Gastroesophageal sphincter (tissue), 4 donors: ENCODE measurements at places on chromosomes 4 and X. TPM values are rescaled to one million over a fixed set of nuclear protein-coding genes. Genes with fewer than 3 reads are reported as not detected.

- ATAC-seq, result no peak
Measured at GRCh38 chrX:88903989-88904718, 157.1 kb downstream of the CPXCR1 start.

DNA sequence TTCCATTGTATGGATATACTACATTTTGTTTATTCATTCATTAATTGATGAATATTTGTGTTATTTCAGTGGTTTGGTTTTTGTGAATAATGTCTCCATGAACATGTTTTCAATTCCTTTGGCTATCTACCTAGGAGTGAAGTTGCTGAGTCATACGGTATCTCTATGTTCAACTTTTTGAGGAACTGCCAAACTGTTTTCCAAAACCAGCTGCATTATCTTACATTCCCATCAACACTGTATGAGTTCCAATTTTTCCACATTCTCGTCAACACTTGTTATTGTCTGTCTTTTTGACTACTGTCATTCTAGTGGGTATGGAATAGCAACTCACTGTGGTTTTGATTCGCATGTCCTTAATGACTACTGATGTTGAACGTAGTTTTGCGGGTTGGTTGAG, 388.6 kb upstream of the MAGEB2 start:
- ATAC-seq, result no peak

PDE6B gene
- 0.81 TPM for total RNA-seq

GRCh38 chrX:101237041-101237440, 17.5 kb downstream of the DRP2 start:
- ATAC-seq, result no peak

- no peak for ATAC-seq
Measured at GRCh38 chrX:747176-747575, 116.6 kb downstream of the SHOX start.

- no peak for ATAC-seq
Measured at GRCh38 chrX:17919896-17920446, 58.9 kb upstream of the RAI2 start.

- ATAC-seq, result no peak
Measured at GRCh38 chrX:55484948-55485347, 4.7 kb downstream of the USP51 start.

DNA sequence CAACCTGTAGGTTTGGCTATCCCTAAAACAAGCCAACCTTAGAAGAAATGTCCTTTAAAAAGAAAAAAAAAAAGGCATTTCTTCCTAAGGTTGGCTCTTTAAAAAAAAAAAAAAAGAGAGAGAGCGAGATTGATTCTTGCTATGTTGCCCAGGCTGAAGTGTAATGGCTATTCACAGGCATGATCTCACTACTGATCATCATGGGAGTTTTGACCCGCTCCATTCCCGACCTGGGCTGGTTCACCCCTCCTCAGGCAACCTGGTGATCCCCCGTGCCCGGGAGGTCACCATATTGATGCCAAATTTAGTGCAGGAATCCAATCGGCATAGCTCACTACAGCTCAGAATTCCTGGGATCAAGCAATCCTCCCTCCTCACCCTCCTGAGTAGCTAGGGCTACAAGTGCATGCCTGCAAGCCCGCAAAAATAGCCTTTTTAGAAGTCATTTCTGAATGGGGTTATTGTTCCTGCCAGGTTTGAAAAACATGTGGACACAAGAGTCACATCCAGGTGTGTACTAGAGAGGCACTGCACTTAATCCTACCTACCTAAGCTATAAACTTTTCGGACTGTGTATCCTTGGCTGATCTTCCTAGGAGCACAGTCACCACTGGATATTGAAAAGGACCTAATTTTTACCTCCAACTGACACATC, 61.4 kb upstream of the ZCCHC13 start:
- ATAC-seq, result peak; percentile 57

DNA sequence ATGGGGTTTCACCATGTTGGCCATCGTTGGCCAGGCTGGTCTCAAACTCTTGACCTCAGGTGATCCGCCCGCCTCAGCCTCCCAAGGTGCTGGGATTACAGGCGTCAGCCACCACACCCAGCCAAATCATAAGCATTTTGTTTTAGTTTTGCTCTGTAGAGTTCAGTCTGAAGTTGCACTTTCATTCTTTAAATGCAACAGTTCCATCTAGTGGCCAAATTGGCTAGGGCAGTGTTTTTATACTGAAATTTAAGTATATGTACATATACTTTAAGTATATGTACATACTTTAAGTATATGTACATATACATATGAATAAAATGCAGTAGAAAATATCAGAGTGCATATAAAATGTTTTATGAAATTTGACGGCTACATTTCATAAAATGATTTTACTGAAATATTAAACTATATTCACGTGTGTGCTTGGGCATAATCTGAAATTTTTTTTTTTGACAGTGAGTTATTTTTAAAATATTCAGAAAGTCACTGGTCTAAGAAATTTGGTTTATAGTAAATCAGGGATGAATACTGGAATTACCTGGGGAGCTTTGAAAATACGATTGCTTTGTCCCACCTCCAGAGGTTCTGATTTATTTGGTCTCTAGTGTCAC, 145.5 kb downstream of the NWD2 start:
- no peak for ATAC-seq

DNA sequence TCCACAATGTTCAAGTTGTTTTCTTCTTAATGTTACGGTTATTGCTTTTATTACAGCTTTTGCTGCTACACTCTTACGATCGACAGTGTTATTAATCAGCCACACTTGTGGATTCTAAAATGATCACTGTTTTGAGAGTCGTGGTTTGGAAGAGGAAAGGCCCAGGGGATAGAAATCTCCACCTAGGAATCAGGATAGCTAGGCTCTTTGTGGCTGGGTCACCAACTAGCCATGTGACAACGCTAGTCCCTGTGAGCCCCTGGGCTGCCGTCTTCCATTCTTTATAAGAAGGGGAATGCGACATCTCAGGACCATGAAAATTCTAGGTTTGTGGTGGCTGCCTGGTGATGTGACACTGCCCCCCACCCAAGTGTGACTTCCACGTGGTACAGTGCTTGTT, 380 bp downstream of the SLC34A2 start:
- no peak for ATAC-seq

DNA sequence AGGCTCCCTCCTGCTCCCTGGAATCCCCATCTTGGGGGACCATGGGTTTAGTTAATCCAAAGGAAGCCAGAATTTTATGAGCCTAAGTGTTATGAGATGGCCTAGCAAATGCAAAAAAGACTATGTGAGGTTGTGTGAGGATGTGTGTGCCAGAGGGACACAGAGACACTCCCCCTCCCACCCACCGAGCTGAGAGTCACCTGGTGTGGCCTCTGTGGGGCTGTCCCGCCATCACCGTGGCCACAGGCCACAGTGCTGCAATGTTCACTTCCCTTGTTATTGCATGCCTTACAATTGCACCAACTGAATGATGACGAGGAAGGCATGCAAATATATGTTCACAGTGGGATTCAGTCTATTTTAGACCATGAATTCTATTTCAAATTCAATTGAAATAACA, 601 bp upstream of the FGFBP2 start:
- ATAC-seq, result no peak

SOX3 gene
- not detected for total RNA-seq

XAGE1A gene
- not detected for total RNA-seq

DNA sequence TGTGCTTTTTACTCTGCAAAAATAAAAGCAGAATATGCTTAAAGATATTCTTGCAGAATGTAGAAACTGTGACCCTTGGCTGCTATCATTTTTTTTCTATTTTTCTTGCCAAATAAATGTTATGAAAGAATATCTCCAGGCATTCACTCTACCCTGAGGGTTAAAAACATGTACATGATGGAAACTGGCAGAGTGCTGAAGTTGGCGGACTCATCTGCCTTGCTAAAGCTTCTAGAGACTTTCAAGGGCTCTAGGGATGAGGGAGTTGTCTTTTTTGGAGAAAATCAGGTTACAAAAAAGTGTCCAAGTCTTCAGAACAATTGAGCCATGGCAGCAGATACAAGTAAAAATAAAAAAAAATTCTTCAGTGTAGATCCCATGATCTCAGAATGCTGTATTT, 40.5 kb upstream of the NRK start:
- no peak for ATAC-seq

- peak; percentile 82 for ATAC-seq
Measured at GRCh38 chrX:16838202-16839066, 31.7 kb downstream of the RBBP7 start.

DNA sequence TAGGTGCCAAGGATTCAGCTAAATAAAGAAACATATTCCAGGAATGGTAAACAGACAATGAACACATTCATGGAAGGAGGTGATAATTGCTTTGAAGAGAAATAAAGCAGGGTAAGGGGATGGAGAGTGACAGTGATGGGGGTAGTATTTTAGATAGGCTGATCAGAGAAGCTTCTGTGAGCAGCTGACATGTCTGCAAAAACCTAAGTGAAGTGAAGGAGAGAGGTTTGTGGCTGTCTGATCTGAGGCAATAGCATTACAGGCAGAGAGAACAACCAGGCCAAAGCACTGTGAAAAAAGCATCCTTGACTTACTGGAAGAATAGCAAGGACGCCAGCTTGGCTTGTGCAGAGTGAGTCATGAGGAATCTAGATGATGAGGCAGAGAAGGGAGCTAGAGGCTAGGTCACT, 271.9 kb upstream of the GATB start:
- ATAC-seq, result peak; percentile 83

DNA sequence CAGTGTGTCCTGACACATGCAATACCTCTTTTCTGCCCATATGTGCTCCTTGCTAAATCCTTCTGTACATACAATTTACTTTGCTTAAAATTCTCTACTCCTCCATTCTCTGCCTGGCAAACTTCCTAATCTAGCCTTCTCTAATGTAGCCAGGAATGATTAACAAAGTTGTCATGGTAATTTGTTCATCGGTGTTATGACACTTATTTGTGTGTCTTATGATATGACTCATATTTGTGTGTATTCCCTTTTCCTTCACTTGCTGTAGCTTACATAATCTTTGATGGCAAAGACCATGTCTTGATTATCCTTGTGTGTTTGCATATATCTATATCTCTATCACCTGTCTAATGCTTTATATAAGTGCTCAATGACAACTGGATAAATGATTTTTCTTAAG, 133.3 kb downstream of the COL25A1 start:
- no peak for ATAC-seq

HHIP gene
- total RNA-seq, result not detected

CYBB gene
- total RNA-seq, result 4.0 TPM

GRCh38 chr4:4474476-4474875, 67.4 kb downstream of the STX18 start:
- no peak for ATAC-seq

DNA sequence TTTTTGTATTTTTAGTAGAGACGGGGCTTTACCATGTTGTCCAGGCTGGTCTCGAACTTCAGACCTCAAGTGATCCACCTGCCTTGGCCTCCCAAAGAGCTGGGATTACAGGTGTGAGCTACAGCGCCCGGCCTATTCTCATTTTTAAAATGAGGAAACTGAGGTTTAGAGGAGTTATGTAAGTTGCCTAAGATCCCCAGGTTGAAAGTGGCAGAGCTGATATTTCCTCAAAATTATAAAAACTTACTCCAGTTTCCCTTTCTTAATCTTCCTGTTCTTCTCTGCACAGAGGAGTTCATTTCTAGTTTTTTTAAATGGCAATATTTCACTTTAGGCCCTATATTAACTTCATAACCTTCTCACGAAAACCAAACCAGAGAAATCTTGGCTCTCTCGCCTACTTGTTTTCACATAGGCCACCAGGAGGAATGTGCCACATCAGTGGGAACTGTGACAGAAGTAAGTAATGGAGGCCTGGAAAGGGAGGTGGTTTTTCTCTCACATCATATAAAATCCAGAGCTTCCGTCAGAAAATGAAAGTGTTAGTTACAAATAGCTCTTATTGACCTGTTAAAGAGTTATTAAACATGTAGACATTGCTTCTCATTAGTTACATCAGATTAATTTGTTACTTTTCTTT, 16.1 kb upstream of the RS1 start:
- no peak for ATAC-seq

DNA sequence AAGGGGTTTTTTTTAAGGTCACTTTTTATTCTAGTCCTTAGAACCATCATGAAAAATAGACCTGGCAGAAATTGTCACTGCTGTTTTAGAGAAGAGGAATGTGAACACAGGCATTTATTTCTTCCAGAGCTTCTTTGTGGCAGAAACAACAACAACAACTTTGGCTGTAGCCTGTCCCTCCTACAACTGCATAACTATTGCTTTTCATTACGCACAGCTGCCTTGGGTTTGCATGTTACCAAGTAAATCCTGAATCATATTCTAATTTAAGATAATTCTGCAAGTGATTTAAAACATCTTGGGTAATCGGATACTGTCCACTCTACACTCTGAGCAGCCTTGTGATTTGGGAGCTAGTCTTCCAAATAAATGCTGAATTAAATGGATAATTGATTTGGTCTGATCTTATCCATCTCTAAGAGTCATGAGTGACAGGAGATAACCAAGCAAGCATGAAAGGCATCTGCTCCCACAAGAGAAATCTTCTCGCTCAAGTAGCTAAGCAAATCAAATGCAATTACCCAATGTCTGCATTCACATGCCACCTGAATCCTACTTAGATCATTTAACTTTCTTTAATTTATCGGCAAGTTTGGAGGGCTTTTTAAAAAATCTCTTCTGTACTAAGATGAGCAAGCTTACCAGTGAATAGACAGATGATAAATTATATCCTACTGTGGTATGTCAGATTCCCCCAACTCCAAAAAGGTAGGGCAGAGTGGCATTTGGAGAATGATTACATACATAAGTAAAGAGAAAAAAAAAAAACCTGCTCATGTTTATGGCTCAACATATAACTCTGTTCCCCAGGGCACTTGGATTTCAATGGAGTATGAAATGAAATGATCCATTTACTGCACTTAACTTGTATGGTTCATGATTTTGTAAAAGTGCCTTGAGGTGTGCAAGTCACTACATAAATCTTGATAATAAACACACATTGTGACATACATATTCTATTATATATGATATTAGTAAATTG, 73.6 kb downstream of the EGF start:
- no peak for ATAC-seq

ABCG2 gene
- 5.0 TPM for total RNA-seq

DNA sequence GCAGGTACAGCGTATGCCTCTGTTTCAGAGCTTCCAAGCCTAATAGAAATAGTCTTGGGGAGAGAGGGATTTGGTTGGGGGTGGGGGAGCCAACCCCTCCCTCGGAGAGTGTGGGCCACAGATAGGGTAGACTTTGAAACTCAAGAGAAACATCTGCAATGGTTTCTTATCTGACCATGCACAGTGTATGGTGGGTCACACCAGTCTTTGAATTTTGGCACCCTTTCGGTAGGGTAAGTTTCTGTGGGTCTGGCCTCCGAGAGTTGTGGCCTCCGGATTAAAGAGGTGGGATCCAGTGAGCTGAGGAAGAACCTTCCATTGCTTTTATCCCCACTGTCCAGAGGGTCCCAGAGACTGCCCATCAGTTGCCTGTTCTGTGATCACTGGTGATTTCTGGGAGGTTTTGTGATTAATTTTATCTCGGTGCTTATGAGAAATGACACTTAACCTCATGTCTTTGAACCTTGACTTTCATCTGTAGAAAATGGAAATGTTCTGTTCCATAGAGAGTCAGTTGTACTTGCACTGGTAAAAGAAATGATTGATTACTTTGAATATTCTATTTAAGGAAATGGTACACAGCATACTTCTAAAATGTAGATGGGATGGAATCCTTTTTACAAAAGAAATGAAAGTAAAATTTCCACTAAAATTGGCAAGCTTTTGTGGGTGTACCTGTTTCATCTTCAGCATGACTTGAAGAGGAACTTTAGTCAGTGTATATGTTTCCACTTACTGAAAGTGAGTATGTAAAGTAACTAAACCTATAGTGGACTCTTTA, 62.7 kb downstream of the TMEM131L start:
- no peak for ATAC-seq

GRCh38 chr4:78426972-78427371, 124.6 kb upstream of the ANXA3 start:
- ATAC-seq, result no peak
